ENCODE measurements at places on chromosomes 3 and 15. TPM values are rescaled to one million over a fixed set of nuclear protein-coding genes. Genes with fewer than 3 reads are reported as not detected.

Gene SKOR1
- total RNA-seq = 0.12 TPM

- peak; percentile 86 for DNase-seq
These were observed 3.0 kb downstream of the ALCAM start for GRCh38 chr3:105369500-105370371.

- DNase-seq = no peak
These were observed 290.4 kb upstream of the TBL1XR1 start for GRCh38 chr3:177487635-177488186.

- no peak for DNase-seq
These were observed 36.7 kb upstream of the GOLGA8B start for GRCh38 chr15:34620142-34620541.
